ENCODE measurements at places on chromosomes 7 and 10. TPM values are rescaled to one million over a fixed set of nuclear protein-coding genes. Genes with fewer than 3 reads are reported as not detected.

CAMK2G gene
- 48.6 TPM for total RNA-seq

HSPA12A gene
- total RNA-seq = 0.09 TPM

KLLN gene
- 0.69 TPM for total RNA-seq

FAM25A gene
- total RNA-seq = not detected

BEND7 gene
- not detected for total RNA-seq

CTNNA3 gene
- 3.6 TPM for total RNA-seq

IL2RA gene
- total RNA-seq = 201 TPM

GRCh38 chr7:27897001-27897400 is 157.0 kb downstream of the TAX1BP1 start:
- peaks cover 40% of the 10 kb centered on the region for H3K4me1 ChIP-seq
- H3K27me3 ChIP-seq = no peaks in the 10 kb centered on the region
- H3K27ac ChIP-seq = no peak overlapping the region
- no peak for DNase-seq
- no peak overlapping the region for H3K4me3 ChIP-seq
- H3K36me3 ChIP-seq = no peaks in the 10 kb centered on the region

DNA sequence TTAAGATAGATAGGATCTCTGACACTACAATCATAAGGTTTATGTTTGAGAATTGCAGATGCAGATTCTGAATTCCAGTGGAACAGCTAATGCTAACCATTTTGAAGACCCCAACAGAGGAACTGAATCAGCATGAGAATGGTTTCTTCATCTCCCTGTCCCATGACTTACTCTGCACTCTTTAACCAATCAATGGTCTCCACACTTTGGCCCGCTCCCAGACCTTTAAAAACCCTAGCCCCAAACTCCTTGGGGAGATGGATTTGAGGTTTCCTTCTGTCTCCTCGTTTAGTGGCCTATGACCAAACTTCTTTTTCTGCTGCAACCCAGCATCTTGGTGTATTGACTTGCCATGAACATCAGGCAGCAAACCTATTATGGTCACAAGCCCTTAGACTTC is 804.9 kb downstream of the LRMDA start:
- DNase-seq = no peak
- no peaks in the 10 kb centered on the region for H3K36me3 ChIP-seq
- no peak overlapping the region for H3K4me3 ChIP-seq
- no peaks in the 10 kb centered on the region for H3K4me1 ChIP-seq

DNA sequence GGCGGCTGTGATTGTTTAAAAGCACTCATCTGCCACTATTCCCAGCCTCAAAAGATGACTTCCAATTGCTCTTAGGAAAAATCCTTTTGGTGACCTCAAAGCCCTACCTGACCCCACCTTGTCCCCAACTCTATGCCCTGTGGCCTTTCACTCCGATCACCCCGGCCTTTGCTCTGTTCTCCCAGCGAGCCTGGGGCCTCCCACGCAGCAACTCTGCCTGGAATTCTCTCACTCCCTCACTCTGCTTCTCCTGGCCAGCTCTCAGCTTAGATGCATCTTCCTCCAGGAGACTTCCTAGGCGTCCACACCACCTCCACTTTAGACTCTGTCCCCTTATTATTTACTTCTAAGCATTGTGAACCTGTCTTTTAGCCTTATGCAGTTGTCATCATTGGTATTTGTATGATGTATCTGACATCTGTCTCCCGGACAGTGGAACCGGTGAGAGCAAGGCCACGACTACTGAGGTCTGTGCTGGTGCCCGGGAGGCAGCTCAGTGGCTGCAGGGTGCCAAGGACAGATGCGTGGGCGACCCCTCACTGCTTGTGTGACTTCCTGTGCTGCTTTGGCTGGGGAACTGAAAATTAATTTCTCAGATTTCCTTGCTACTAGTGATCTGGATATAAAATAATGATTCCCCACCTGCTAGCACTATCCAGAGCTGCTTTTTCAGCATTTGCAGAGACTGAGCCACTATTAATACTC is 63.0 kb downstream of the PIP4K2A start:
- peak overlapping the region; percentile 58 for H3K4me3 ChIP-seq
- no peaks in the 10 kb centered on the region for H3K27me3 ChIP-seq
- H3K27ac ChIP-seq = peak overlapping the region; percentile 88

DNA sequence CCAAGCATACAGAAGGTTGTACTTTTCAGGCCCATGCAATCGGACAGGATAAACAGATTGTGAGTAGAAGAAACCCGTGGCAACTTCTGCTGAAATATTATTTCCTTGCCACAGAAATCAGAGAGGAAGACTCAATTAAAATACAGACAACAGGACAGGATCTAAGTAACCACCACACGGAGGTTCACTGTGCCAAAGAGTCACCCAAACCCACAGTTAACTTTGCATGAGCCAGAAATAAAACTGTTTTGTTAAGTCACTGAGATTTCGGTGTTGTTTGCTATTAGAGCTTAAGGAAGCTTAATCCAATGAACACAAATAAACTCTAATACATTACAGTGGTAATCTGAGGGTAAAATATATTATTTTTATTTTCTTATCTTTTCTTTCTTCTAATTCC is 14.0 kb downstream of the PNPLA8 start:
- no peak for DNase-seq
- H3K27me3 ChIP-seq = no peaks in the 10 kb centered on the region
- H3K4me1 ChIP-seq = peaks cover 3% of the 10 kb centered on the region
- H3K36me3 ChIP-seq = peaks cover 23% of the 10 kb centered on the region
- no peak overlapping the region for H3K27ac ChIP-seq

GRCh38 chr10:49657606-49658005 is 21.8 kb upstream of the C10orf53 start:
- H3K36me3 ChIP-seq = no peaks in the 10 kb centered on the region
- DNase-seq = no peak
- H3K4me1 ChIP-seq = no peaks in the 10 kb centered on the region
- no peak overlapping the region for H3K27ac ChIP-seq
- H3K4me3 ChIP-seq = no peak overlapping the region

DNA sequence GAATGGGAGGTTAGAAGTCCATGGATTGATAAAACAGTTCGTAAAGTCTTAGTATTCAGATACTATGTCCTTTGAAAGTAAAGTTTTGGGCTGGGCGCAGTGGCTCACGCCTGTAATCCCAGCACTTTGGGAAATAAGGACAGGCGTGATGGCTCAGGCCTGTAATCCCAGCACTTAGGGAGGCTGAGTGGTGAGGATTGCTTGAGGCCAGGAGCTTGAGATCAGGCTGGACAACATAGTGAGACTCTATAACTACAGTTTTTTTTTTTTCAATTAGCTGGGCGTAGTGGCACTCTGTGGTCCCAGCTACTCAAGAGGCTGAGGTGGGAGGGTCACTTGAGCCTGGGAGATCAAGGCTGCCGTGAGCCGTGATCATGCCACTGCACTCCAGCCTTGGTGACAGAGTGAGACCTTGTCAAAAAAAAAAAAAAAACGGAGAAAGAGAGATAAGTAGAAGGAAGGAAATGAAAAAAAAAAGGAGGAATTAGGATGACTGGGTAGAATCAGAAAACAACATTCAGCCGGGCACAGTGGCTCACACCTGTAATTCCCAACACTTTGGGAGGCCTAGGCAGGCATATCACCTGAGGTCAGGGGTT is 25.7 kb upstream of the AGFG2 start:
- no peak for DNase-seq
- no peak overlapping the region for H3K27ac ChIP-seq
- H3K4me3 ChIP-seq = no peak overlapping the region
- H3K4me1 ChIP-seq = peaks cover 21% of the 10 kb centered on the region

GRCh38 chr10:3482200-3482993 is 302.6 kb downstream of the KLF6 start:
- peaks cover 23% of the 10 kb centered on the region for H3K27me3 ChIP-seq
- no peak overlapping the region for H3K4me3 ChIP-seq
- peaks cover 6% of the 10 kb centered on the region for H3K4me1 ChIP-seq
- DNase-seq = no peak

DNA sequence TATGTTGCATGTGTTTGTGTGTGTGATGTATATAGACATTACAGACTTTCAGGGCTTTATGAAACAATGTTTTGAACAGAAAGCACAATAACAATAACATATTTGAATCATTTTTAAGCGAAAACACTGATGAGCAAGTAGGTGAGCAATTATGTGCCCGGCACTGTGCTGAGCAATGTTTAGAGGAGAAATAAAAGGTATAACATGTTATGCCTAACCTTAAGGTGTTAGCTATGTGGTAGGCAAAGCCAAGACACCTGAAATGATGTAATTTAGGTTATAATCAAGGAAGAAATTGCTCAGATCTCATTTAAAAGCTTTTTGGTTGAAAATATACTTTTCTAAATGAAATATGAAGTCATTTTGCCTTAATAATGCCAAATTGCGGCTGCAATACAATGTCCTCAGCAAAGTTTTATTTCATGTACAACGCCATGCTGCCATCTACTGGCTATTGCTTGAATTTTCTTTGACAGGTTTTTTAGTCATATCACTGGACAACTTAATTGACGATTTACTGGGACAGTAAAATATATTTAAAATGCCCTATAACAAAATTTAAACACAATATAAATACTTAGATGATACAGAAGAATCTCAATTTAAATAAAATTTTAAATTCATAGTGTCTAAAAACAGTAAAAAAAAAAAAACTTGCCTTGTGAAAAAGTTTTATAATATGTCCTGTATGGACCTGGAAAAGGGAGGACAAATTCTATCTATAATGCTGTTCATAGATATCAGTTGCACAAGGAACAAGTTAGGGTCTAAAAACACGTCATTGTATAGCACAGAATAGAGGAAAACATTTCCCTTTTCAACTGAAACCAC is 131.1 kb upstream of the CDK1 start:
- no peak overlapping the region for H3K4me3 ChIP-seq
- no peak overlapping the region for H3K27ac ChIP-seq
- H3K27me3 ChIP-seq = peaks cover 4% of the 10 kb centered on the region
- DNase-seq = no peak

- no peaks in the 10 kb centered on the region for H3K4me1 ChIP-seq
- DNase-seq = no peak
- no peak overlapping the region for H3K4me3 ChIP-seq
- no peaks in the 10 kb centered on the region for H3K27me3 ChIP-seq
These were observed 563.0 kb upstream of the SEMA3D start for GRCh38 chr7:85749696-85750453.

GRCh38 chr7:92717993-92718716 is 118.2 kb downstream of the CDK6 start:
- peak overlapping the region; percentile 96 for H3K27ac ChIP-seq
- H3K4me3 ChIP-seq = peak overlapping the region; percentile 88
- peaks cover 48% of the 10 kb centered on the region for H3K4me1 ChIP-seq
- no peaks in the 10 kb centered on the region for H3K27me3 ChIP-seq
- H3K36me3 ChIP-seq = peaks cover 50% of the 10 kb centered on the region
- DNase-seq = peak; percentile 51
